ENCODE measurements at places on chromosomes 13 and 19. TPM values are rescaled to one million over a fixed set of nuclear protein-coding genes. Genes with fewer than 3 reads are reported as not detected.

The SLC15A1 gene
- not detected for total RNA-seq

The ZNF14 gene
- total RNA-seq, result 8.2 TPM

DNA sequence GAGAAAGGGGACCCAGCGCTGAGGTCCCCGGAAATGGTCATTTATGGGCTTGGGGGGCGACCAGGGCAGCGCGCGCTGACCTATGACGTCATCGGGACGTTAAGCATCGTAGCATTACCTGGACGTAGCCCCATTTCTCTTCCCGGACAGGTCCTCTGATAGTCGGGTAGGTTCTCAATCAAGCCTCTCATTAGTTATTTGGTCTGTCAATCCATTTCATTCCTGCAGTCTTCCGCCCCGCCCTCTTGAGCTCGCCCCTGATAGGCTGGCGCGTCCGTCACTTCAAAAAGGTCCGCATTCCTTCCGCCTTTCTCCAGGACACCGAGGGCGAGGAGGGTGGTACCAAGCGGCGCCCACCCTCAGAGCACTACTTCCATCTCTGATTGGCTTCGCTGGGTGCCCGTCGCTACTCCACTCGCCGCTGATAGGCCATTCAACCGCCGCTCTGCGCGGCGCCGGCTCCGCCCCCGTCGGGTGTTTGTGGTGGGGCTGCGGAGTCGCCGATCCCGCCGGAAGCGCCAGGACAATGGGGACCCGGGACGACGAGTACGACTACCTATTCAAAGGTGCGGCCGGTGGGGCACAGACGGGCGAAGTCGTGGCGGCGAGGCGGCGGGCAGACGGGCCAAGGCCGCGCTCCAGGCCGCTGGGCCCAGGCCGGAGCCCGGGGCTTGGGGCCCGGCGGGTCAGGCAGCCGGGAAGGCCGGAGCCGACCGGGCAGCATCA is at the start of gene RAB11B:
Gene RAB11B (plus strand): TSS at position 470 of the 726 bp plus-strand sequence. CDS start 57 bp downstream, at position 527.
- peak; percentile 94 for DNase-seq

DNA sequence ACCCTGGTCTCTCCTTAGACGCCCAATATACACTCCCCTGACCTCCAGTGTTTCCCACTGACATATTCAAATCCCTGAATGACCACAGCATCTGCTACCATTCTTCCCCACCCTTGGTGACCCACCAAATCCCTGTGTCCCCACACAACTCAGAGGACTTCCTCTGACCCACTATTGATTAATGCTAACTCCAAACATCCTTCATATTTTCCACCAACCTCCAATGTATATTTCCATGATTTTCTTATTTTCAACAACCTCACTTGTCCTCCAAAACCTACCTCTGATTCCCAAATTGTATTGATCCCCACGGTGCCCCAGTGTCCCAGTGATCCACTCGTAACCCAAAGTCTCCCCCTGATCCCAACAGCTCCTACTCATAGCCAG is 526 bp upstream of the DMWD start:
- DNase-seq, result no peak

The DHRS12 gene
- total RNA-seq, result 8.8 TPM

- peak; percentile 59 for DNase-seq
Observed at GRCh38 chr19:5480427-5480836, 25.2 kb downstream of the ZNRF4 start.

The ZNF850 gene
- 13.5 TPM for total RNA-seq

DNA sequence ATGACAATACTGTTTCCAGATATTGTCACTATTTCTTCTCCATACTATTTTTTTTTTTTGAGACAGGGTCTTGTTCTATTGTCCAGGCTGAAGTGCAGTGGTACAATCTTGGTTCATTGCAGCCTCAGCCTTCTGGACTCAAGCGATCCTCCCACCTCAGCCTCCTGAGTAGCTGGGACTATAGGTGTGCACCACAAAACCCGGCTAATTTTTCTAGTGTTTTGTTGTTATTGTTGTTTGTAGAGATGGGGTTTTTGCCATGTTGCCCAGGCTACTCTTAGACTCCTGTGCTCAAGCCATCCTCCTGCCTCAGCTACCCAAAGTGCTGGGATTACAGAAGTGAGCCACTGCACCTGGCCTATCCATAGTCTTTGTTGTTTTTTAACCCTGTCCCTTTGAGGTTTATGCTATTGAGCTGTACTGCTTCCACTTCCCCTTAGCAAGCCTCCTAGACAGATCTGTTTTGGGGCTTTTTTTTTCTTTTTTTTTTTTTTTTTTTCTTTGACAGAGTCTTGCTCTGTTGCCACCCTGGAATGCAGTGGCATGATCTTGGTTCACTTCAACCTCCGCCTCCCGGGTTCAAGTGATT is 27.6 kb upstream of the MAP3K10 start:
- no peak for DNase-seq

The S1PR5 gene
- 1.1 TPM for total RNA-seq

Data from neural crest cell (in vitro differentiated cells).